ENCODE measurements at places on chromosomes 13 and 19. TPM values are rescaled to one million over a fixed set of nuclear protein-coding genes. Genes with fewer than 3 reads are reported as not detected.

- no peak for DNase-seq
Observed at GRCh38 chr19:12997967-12998940, 3.0 kb downstream of the NFIX start.

- no peak for DNase-seq
Observed at GRCh38 chr19:5628461-5628860, 5.6 kb downstream of the SAFB start.

DNA sequence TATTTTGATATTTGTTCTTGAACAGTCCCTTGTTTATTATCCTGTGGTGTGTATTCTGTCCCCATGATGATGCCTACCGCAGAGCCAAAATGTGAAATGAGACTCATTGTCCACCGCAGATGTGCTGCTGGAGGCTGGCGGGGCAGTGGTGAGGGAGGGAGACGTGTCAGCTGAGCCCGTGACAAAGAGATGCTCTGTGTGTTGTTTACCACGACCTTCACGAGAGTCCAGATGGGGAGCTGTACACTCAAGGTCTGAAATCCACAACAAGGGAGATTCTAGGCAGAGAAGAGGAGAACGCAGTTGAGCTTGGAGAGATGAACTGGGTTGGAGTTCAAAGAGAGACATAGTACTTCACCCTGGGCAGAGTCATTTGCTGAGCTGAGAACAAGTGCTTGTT lies 20.8 kb upstream of the AMER2 start:
- DNase-seq, result no peak

DNA sequence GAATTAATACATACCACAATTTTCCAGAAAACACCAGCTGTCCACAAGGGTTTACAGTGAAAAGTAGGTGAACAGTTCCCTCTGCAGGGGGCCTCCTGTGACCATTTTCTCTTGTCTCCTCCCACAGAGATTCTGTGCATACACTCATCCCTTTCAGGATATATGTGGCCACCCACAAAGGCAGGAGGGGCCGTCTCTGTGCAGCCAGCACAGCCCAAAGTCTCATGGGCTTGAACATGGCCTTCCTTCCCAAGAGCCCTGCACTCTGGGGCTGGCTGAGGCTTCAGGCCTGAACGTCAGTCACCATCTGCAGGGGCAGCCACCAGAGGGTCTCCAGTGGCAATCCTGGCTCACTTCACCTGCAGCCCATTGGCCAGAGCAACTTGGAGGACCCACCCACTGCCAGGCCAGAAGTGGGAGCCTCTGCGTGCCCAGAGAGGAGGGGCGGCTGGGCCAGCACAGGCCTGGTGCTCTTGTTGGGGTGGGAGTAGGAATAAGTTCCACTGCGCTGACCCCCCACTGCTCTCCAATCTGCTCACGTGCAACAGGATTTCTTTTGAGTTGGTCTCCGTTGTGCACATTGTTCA lies 25.1 kb downstream of the TMEM161A start:
- no peak for DNase-seq

- no peak for DNase-seq
Observed at GRCh38 chr13:106336668-106337067, 198.8 kb downstream of the EFNB2 start.

- no peak for DNase-seq
Observed at GRCh38 chr19:46195104-46195503, 34.4 kb upstream of the IGFL1 start.

- no peak for DNase-seq
Observed at GRCh38 chr19:33798681-33799111, 2.0 kb downstream of the KCTD15 start.

GRCh38 chr13:59038824-59039223 lies 1124.9 kb downstream of the DIAPH3 start:
- no peak for DNase-seq

The ZNF442 gene
- total RNA-seq, result 4.3 TPM

The ATP4B gene
- not detected for total RNA-seq

The ZNF486 gene
- total RNA-seq, result 3.2 TPM

The BRME1 gene
- 0.62 TPM for total RNA-seq

The NMRK2 gene
- 1,409 TPM for total RNA-seq
